ENCODE measurements at places on chromosomes 7 and 10.

DNA sequence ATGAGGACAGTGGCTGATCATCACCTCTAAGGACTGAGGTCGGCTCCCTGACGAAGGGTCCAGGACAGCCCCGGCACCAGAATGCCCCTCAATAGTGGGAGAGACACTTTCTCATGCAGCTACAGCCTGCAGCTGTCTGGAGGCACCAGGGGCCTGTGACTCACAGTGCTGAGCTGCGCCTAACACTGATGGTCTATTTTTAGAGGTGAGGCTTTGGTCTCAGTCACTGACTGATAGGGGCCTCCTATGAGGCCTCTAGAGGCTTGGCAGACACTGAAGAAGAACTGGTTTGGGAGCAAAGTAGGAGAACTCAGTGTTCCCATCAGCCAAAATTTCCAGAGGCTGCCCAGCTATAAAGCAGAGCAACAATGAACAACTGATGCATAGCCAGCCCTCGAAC, 130.1 kb downstream of the COBL start:
- no peak for DNase-seq

- peak; percentile 0 for DNase-seq
Measured at GRCh38 chr7:40135317-40135610, 459 bp downstream of the SUGCT start.

- DNase-seq: no peak
Measured at GRCh38 chr7:21767300-21767900, 178.3 kb downstream of the CDCA7L start.

DNA sequence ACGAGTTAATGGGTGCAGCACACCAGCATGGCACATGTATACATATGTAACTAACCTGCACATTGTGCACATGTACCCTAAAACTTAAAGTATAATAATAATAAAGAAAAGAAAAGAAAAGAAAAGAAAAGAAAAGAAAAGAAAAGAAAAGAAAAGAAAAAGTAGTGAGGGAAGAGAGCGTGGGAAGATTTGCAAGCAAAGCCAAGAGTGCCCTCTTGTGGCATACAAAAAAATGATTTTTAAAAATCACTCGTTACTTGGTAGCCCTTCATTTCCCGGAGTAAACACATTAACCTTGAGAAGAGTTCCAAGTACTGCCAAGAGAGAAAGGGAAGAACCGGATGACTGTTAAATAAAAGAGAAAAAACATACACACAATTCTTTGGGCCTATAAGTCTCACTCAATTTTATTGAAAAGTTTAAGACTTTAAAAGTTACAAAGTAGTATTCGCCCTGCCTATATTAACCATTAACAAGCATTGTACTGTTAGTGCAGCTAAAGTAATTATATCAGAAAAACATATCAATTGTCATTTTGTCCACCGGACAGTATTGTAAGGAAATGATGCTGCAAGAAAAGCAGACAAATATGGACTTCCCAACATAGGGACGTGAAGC, 6.2 kb upstream of the CH25H start:
- no peak for DNase-seq

DNA sequence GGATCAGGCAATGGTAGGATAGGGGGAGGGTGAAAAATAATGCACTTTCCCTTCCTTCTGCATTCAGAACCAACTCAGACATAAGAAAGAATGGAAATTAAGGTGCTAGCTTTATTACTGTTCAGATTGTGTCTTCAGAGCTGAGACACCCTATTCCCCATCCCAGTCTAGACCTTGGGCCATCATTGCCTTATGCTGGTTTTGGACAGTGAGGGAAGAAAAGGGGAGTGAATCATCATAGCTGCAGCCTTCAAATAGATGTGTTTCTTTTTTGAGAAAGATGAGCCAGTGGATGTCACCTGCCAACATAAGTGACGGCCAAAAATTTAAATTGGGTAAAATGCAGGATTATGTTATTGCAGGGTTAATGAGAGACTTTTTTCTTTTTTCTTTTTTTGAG, 27.0 kb upstream of the TOMM7 start:
- no peak for DNase-seq

GRCh38 chr7:143318661-143319060, 2.8 kb downstream of the CLCN1 start:
- no peak for DNase-seq

DNA sequence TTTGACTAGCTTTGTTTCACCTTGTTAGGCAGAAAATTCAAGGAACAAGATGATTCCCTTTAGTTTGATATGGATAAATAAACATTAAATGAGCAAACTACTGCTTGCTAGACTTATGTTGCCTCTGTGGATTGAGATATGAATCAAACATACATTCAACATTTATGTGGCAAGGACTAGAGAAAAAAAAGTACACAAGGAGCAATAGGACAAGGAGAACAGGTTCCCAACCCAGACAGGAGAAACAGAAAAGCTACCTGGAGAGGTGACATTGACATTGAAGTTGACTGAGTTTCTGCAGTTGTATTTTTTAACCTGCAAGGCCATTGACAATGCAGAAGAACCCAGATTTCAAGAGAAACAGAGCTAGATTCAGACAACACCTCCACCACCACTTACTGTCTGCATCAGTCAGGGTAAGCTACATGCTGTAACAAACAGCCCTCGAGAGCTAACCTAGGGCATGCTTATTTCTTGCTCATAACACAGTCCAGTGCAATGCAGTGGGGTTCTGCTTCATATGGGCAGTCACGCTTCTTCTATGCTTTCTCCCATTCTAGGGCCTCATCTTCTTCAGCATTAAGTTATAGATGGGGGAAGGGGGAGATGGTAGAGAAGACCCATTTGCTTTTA, 180.9 kb upstream of the LYZL1 start:
- DNase-seq: no peak

DNA sequence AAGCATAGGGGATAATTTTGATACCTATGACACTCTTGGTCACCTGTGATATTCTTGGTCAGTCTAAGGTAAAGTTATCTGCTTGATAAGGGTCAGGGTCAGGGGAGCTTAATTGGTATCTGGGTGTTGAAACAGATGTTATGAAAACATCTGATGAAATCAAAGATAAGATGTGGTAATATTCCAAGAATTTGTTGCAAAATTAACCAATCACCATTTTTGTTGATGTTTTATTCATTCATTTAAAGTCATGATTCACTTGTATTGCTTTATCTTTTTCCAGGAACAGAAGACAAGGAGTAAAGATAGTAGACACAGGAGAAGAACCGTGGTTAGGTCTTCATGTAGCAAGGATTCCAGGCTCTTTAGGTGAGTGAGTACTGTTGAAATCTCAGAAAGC, 103.1 kb downstream of the SEMA3C start:
- DNase-seq: no peak

- DNase-seq: no peak
Measured at GRCh38 chr7:5426226-5426475, 2.5 kb upstream of the TNRC18 start.

GRCh38 chr10:88707429-88708155, 1.5 kb downstream of the LIPK start:
- no peak for DNase-seq

DNA sequence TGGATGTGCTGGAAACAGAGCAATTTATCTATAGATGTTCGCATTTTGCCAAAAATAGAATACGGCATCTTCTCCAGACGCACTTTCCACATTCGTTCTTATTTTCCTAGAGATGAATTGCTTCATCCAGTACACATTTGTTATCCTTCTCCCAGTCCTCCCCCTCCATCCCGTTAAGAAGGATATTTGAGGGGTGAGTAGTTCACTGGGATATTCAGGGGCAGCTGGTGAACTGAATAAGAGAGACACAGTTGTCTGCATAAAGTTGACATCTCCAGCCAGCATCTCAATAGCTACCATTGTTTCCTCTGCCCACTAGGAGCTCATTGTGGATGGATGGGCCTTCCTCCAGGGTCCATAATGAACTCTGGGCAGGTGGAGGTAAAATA, 456.8 kb upstream of the NRP1 start:
- no peak for DNase-seq

DNA sequence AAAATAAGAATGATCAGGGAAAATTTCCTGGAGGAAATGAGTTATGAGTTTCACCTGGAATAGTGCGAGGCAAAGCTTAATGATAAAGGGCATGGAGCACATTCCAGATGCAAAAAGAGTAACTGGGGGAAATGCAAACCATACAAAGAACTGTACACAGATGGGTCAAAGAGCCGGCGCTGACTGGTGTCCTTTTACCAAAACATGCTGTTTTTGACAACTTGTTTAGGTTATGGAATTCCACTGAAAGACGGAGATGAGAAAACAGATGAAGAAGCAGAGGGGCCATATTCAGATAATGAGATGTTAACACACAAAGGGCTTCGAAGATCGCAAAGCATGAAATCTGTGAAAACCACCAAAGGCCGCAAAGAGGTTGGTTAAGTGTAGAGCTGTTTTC, 98.2 kb downstream of the REEP3 start:
- no peak for DNase-seq

- no peak for DNase-seq
Measured at GRCh38 chr7:36746347-36746746, 22.1 kb upstream of the AOAH start.

DNA sequence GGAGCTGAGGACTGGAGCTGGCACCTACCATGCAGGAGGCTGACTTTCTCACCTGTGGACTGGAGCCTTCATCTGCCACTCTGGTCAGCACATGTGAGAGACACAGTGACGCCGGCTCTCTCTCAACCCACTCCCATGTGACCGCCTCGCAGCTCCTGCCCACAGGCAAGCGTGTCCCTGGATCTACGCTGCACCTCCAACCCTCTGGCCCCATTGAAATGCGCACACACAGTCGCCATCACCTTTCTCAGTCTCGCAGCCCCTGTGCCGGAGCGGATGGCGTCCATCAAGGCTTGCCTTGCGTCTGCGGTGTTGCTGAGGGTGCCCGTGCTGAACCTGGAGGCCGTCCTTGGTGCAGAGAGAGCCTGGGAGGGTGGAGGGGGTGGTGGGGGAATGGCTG, 242.2 kb upstream of the GRB10 start:
- DNase-seq: no peak

DNA sequence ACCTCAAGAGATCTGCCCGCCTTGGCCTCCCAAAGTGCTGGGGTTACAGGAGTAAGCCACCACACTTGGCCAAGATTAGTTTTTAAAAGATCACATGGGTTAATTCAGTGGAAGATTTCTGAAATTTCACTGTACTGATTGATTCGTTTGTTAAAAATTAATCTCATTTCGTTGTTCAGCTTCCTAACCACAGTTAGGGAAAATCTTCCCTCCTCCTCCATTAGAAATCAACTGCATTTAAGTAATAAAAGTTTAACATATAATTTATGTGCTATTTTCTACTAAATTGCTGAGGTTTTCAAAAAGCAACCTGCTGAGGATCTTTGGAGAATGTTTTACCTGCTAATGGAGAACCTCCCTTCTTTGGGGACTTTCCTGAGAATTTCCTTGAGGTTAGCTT, 522.4 kb downstream of the GATA3 start:
- DNase-seq: no peak

- no peak for DNase-seq
Measured at GRCh38 chr7:51090411-51090810, 226.2 kb downstream of the COBL start.

GRCh38 chr10:35059481-35059880, 30.7 kb downstream of the CUL2 start:
- no peak for DNase-seq

DNA sequence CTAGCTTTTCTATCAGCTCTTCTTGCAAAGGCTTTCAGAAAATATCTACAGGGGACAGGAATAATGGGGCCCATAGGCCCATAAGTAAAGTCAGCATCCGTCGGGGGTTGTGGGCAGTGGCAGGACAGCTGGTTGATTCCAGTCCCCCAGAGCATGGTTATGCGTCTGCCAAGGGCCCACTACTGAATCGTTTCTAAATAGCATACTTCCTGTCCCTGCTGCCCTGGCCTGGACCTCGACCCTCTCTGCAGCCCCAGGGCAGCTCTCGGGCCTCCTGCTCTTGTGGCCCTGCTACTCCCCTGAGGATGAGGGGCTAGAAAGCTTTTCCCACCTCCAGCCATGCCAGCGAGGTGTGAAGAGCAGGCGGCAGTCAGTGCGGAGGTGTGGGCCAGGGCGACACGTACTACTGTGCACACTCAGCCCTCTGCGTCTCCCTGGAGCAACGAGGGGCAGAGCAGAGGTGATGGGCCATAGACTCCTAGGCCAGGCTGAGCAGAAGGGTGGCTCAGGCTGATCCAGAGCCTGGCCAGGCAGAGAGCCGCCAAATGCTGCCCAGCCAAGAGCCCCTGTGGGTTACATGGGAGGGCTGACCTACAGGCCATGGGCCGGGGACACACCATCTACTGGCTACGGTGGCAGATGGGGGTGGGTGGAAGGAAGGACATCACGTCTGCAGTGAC, 4.7 kb upstream of the OPN4 start:
- no peak for DNase-seq

- no peak for DNase-seq
Measured at GRCh38 chr10:128926711-128927110, 540.3 kb upstream of the MGMT start.

GRCh38 chr10:124092860-124093773, at the start of gene CHST15:
TSS of gene CHST15 (minus strand) at chr10:124093598. CDS start at chr10:124046212, 47,386 bp downstream.
- no peak for DNase-seq

DNA sequence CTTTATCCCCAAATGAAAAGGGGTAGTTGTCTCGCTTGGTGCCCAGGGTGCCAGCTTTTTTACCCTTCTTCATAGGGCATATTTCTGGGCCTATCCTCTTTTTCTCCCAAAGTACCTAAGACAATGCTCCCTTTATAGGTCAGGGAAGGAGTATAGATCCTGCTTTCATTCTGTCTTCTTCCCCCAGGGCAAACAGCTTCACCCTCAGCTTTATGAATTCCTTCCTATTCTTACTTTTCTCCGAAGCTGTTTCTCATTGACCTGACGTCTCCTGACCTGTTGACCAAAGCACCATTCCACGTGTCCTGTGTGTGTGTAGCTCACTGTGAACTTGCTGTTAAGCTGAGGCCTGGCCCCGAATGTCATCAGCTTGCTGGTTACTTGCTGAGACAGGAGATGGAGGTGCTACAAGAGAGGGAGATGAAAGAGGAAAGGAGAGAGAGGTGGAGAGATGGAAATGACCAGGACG, 48.9 kb downstream of the PYROXD2 start:
- DNase-seq: no peak

- no peak for DNase-seq
Measured at GRCh38 chr10:121942749-121943416, 15.1 kb upstream of the ATE1 start.

- no peak for DNase-seq
Measured at GRCh38 chr10:58587676-58588075, 75.0 kb downstream of the BICC1 start.

DNA sequence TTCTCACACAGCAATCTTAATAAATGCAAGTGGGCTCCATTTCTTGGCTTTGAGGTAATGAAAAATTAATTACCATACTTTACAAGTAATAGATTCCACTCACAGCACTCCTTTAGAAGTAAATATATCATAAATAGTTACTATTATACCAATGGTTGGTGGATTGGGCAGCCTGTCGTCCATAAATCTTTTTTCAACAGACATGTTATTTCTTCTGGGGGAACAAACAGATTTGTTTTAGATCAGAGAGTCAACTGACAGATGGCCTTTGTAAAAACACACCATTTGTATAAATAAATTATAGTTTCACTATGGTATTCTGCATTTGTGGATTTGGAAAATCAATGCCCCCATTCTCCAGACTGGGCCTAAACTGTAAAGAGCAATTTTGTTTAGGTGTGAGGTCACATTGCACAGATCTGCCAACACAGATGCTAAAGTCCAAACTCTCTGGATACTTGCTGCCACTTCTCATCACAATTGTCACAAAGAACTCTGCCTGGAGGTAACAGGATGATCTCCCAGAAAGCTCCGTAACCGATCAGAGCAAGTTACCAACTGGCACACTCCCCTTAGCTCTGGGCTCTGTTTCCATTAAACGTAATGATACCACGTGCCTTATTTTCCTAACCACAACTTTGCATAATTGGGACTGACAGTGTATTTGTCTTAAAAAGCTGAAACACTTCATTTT, 4.5 kb upstream of the MACROH2A2 start:
- no peak for DNase-seq

All from stimulated activated CD4-positive, alpha-beta T cell treated with anti-CD3 and anti-CD28 coated beads, Interleukin-2, amount 100 ng/mL, for 4 hours (primary cell).